Body of pancreas (tissue), 4 donors: ENCODE measurements at places on chromosomes 4 and X. TPM values are rescaled to one million over a fixed set of nuclear protein-coding genes. Genes with fewer than 3 reads are reported as not detected.

INTS12 gene
- 10.2 TPM for total RNA-seq

MCUB gene
- 2.9 TPM for total RNA-seq

- H3K27ac ChIP-seq = no peak overlapping the region
- H3K4me1 ChIP-seq = no peaks in the 10 kb centered on the region
- H3K27me3 ChIP-seq = no peaks in the 10 kb centered on the region
- H3K36me3 ChIP-seq = no peaks in the 10 kb centered on the region
These were observed 648.3 kb downstream of the GABRG1 start for GRCh38 chr4:45475548-45475947.

CPZ gene
- 0.66 TPM for total RNA-seq

DNA sequence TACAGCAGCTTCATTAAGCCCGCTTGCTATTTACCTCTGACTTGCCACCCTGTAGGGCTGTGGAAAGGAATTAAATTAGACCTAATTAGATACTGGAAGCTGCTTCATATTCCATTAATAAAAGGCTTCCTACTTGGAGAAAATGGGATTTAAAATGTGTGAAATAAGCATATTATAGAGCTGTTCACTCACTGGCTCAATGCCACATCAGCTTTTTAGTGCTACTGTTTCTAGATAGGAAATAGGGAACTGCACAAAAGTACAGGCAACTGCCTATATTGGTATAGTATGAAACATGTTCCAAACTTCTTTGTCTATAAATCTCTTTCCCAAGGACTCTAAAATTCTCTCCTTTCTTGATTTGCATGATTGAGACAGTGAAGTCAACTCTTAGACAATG, 407.9 kb upstream of the AADAT start:
- no peak overlapping the region for H3K27ac ChIP-seq
- H3K4me3 ChIP-seq = no peak overlapping the region
- no peaks in the 10 kb centered on the region for H3K36me3 ChIP-seq
- DNase-seq = no peak
